ENCODE measurements at places on chromosomes 11 and 22.
A peak's percentile ranks its signal among the peaks of the same experiment; 100 is the strongest.

DNA sequence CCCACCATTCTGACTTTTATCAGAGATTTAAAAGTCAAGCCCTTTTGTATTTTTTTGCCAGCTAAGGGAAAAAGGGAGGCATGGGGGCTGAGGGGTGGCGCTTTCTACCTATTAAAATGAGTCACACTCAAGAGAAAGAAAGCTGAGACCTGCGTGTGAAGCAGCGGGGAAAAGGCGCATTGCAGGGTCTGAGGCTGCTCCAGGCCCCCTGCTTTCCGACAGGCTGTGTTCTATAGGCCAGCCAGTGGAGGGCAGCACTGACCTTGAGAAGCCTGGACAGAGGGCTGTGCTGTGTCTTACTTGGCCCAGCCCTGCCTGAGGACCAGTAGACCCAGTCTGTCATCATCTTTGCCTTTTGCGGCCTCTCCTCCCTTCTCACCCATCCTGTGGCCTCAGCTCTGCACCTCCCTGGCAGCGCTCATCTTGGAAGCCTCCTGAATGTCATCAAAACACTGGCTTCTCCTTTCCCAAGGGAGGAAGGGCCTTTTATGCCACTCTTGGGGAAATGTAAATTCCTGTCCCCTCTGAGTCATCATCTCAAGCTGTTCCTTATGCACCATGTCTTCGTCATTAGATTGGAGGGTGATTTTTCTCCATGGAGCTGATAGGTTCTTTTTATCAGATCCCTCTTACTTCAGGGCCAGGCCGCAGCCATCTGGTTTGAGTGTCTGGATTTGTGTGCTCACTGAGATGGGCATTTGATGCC is 12.6 kb upstream of the MAPK8IP1 start:
- DNase-seq, result peak; percentile 67

DNA sequence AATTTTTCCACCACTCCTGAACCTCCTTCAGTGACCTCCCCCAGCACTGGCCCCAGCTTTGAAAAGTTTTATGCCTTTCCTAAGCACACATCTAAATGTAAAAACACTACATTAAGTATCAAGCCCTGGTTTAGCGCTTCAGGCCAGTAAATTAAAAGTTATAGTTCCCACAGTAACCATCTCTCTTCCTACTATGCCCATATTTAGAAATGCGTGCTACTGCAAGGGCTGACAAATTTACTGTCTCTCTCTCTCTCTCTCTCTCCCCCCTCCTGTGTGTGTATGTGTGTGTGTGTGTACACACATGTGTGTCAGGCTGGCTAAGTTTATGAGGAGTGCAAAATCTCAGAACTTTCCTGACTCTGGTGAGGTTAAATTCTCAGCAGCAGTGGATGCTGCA is 231.4 kb downstream of the LARGE1 start:
- DNase-seq, result no peak

- DNase-seq, result no peak
Observed at GRCh38 chr22:31262312-31263133, 29.8 kb downstream of the PIK3IP1 start.

DNA sequence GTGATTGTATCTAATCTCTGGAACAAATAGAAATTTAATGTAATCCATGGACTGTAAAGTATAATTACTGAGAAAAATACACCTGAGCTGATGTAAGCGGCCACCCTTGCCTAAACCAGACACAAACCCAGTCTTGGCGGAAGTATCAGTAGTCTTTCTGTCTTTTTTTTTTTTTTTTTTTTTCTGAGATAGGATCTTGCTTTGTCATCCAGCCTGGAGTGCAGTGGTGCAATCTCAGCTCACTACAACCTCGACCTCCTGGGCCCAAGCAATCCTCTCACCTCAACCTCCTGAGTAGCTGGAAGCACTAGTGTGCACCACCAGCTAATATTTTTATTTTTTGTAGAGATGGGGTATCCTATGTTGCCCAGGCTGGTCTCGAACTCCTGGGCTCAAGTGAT is 5.5 kb upstream of the CXCR5 start:
- DNase-seq, result no peak

DNA sequence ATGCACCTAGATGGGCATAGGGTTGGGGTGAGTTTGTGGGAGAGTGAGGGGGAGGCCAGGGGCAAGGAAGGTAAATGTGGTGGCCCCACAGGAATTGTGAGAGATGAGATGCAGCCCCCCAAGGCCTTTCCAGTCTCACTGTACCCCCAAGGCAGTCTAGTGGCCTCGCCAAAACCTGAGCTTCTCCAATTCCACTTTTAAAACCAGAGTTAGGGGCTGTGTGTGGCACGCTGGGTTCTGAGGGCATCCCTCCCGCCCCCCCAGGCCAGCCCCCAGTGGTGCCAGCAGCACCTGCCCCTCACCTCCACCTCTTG is 40.4 kb downstream of the KCNC1 start:
- DNase-seq, result no peak

GRCh38 chr11:132944569-132944944 is 587.7 kb downstream of the OPCML start:
- no peak for DNase-seq

GRCh38 chr11:117510646-117511045 is 183.0 kb downstream of the CEP164 start:
- DNase-seq, result no peak

DNA sequence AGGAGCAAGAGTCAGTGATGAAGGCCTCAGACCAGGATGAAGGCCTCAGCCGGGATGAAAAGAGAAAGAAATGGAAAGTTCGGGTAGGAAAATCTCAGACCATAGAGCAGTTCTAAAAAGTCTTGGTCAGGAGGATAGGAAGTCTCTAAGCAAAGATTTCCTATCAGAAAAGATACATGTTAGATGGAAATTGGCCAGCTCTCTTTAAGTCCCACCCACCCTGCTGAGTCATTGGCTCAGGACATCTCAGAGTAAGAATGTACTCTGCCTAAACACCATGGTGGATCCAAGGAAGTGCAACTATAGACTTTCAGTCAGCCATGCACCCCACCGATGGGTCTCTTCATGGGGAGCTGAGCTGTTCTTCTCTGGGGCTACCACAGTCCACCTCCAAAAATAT is 4.4 kb downstream of the OR8B3 start:
- no peak for DNase-seq

- DNase-seq, result no peak
Observed at GRCh38 chr11:20088397-20089225, 71.7 kb downstream of the DBX1 start.

GRCh38 chr22:30265823-30266444 is 717 bp downstream of the OSM start:
- no peak for DNase-seq

DNA sequence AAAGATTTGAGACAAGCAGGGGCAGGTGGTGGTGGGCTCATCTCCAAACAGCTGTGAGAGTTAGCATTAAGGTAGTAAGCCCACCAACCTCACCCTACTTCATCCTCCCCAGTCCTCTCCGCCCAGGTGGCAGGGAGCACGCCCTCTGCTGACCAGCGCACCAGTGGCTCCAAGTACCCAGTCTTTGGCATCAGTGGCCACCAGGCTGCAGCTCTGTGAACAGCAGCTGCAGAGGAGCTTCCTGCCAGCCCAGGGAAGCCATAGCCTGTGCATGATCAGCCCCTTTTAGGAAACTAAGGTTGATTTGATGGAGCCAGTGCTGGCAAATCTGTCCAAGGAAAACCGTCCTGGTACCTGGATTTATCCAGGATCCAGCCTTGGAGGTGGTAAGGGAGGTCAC is 21.7 kb downstream of the CAVIN3 start:
- DNase-seq, result no peak
